ENCODE measurements at places on chromosomes 11 and 22.

DNA sequence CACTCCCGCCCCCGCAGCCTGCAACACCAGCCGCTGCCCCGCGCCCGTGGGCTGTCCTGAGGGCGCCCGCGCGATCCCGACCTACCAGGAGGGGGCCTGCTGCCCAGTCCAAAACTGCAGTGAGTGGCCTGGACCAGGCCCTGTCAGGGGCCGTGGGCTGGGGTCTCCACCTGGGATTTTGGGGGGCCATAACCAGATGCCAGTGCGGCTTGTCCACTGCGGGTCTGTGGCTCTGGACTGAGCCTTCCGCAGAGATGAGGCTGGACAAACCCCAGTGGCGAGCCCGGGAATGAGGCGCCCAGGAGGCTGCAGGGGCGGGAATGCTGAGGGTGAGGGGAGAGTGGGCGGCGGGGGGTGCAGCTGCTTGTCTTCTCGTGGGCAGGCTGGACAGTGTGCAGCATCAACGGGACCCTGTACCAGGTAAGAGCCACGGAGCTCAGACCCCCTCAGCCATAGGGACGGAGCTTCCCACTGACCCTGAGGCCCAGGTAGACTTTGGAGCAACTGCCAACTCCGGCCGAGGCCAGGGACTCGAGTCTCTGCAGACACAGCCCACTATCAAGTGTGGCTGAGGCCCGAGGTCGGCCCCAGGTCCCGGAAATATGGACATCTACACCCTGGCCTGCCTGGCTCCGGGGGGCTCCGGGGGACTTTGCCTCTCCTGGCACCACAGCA lies 24.8 kb upstream of the MUC5B start:
- DNase-seq = no peak

DNA sequence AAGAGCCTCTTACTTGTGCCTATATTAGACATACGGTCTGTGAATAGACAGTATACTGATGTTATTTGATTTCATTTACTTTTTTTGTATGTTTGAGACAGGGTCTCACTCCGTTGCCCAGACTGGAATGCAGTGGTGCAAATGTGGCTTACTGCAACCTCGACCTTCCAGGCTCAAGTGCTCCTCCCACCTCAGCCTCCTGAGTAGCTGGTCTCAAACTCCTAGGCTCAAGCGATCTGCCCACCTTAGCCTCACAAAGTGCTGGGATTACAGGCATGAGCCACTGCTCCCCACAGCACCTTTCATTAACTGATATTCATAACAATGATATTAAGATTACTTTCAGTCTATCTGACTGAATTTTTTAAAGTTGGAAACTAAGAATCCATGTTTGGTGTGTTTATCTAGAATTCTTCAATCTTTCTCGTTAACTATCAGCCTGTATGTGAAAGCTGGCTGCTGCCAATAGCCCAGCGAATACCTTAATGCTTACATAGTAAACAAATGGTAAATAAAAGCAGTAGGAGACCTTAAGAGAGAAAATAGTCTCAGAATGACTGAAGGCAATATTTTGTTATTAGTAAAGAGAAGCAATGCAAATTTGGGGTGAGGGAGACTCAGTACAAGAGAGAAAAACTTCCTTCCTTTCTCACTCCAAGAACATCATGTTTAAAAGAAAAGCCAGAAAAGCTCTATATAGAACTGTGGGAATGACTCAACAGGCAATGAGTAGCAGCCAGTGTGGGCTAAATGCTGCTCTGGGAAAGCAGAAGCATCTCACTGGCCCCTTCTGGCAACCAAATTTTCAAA lies 101.9 kb downstream of the MRTFA start:
- DNase-seq = peak; percentile 18

GRCh38 chr11:71537537-71537936 lies 288 bp upstream of the KRTAP5-8 start:
- DNase-seq = no peak

GRCh38 chr22:26055693-26056092 lies 113.6 kb upstream of the SEZ6L start:
- no peak for DNase-seq

DNA sequence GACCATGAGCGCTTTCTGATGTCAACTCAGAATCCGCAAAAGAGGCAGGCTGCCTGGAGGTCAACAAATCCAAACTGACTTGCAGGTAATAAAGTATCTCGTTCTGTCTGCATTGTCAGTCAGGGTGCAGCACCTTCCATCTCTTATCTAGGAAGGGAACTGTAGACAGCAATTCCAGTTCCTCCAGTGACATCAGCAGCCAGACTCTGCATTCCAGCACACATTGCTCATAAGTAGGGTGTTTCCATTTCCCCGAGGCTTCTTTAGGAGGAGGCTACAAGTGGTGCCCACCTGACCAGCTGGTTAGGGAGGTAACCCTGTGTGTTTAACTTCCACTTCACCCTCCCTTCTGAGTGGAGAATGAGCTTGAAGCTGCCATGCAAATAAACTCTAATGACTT lies 53.3 kb downstream of the NTM start:
- DNase-seq = no peak

DNA sequence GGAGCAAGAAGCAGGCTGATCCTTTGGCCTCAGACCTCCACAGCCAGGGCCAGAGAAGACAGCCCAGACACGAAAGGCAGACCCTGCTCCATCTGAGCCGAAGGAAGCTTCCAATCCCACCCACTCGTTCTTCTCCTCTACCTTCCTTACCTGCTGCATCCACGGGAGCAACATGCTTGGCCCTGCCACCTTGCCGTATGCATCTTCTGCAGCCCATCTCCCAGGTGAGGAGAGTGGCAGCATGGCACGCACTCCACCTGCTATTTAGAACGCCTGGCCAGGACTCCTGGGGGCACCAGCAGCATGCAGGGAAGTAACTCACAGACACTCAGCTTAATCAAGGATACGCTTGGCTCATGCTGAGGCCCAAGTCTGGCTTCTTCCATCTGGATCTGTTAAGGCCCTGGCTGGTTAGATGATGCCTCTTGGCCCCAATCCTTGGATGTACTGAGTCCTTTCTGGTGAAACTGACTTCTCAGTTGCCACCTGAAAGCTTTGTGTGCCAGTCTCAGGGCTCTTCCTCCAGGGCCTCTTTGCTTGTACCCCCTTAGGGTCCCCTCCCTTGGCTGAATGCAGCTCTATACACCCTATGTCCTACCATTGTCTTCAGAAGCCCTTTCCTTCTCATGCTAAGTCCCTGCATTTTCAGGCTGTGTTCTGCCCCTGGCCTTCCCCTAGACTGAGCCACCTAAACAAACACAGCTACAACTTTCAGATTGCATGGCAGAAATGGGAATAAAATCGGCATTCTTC lies 604.9 kb downstream of the BUD13 start:
- DNase-seq = no peak

DNA sequence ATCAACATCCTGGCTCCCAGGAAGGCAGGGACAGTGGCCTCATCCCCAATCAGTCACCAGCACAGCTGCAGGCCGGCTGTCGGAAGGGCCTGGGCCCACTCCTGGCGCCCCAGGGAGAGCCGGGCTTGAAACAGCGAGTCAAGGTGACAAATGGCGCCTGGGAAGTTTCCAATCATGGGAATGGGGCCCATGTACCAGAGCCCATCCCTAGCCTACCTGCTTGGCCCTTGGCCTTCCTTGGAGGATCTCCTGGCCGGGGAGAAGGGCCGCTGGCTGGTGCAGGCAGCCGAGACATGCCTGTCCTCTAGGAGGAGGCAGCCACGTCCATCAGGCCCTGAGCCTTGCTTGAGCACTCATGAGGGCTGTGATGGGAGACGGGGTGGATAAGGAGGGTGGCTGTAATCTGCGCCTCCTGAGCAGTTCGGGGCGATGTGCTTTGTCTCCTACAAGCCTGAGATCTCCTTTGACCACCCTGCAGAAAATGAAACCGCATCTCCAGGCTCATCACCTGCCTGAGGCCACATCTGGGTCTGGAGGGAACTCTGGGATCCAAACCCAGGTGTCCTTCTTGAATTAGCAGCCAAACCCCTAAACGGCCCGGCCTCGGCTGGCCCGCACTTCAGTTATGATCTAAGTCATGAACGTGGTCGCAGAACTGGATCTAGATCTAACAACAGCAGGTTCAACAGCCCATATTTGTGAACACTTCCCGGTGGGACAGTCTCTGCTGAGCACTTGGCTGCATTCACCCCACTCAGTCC lies 862.0 kb downstream of the TBC1D22A start:
- no peak for DNase-seq

- DNase-seq = no peak
Observed at GRCh38 chr11:60396382-60396781, at the start of gene MS4A14. Gene MS4A14 (plus strand): TSS chr11:60396459. CDS start chr11:60396579, 120 bp downstream.

DNA sequence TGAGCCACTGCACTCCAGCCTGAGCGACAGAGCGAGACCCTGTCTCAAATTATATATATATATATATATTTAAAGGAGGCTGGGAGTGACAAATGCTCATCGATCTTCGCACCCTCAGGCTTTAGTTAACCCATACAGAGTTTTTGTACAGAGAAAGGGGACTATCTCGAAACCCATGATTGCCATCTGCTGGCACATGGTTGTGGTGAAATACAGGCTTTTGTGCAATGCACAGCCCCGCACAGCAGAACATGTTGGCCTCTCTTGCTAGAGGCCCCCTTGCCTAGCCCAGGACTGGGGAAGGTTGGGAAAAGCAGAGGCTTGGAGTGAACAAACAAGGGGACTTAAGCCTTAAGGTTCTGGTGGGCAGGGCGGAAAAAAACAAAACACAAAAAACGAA lies 3.6 kb downstream of the MYBPC3 start:
- no peak for DNase-seq

- no peak for DNase-seq
Observed at GRCh38 chr22:20792966-20793728, 19.2 kb downstream of the SERPIND1 start.

GRCh38 chr22:17744430-17744829 lies 29.8 kb downstream of the BID start:
- no peak for DNase-seq

- no peak for DNase-seq
Observed at GRCh38 chr11:197741-198235, 4.9 kb downstream of the SCGB1C1 start.

- DNase-seq = no peak
Observed at GRCh38 chr11:9738116-9738515, 74.2 kb downstream of the SWAP70 start.

GRCh38 chr11:48669146-48669545 lies 180.6 kb downstream of the OR4A47 start:
- DNase-seq = no peak

GRCh38 chr11:77361184-77361583 lies 59.7 kb upstream of the GDPD4 start:
- no peak for DNase-seq

DNA sequence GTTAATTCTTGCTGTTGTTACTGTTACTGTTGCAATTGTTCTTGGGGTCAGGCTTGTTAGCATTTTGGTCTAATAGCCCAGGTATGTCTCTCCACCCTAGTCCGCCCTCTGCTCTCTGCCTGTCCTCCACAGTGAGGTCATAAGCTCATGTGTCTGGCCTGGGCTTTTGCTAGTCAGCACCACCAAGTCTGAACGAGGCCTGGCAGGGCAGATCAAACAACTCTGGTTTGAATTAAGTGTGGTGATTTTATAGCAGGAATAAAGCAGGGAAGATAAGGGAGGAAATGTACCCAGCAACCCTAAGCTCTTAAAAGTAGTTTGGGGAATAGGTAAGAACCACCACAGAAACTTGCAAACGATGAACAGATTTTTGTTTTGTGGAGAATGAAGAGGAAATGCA lies 98.7 kb downstream of the ABTB2 start:
- no peak for DNase-seq

Measured in CD4-positive, alpha-beta T cell treated with Interleukin-2 at 100 ng/mL for 4 hours (primary cell).